ENCODE measurements at places on chromosomes 3 and 15. TPM values are rescaled to one million over a fixed set of nuclear protein-coding genes. Genes with fewer than 3 reads are reported as not detected.

The AGBL1 gene
- not detected for total RNA-seq

The ISLR gene
- 157 TPM for total RNA-seq

The TRPC1 gene
- total RNA-seq = 31.4 TPM

The CMTM8 gene
- not detected for total RNA-seq

The ESYT3 gene
- 0.28 TPM for total RNA-seq

The PCOLCE2 gene
- 60.7 TPM for total RNA-seq

The SEC62 gene
- 98.1 TPM for total RNA-seq

The ZNF620 gene
- total RNA-seq = 0.85 TPM

The TNFSF10 gene
- 5.4 TPM for total RNA-seq

The SPTSSB gene
- total RNA-seq = not detected

The NDUFB5 gene
- total RNA-seq = 182 TPM

The GHRL gene
- total RNA-seq = not detected

The DCBLD2 gene
- 78.8 TPM for total RNA-seq

The SIDT1 gene
- total RNA-seq = under 0.01 TPM

The NUP210 gene
- total RNA-seq = not detected

The GPR171 gene
- total RNA-seq = not detected

The TM6SF1 gene
- 0.55 TPM for total RNA-seq

The TRH gene
- total RNA-seq = not detected

The STAC gene
- 3.8 TPM for total RNA-seq

The ZNF662 gene
- total RNA-seq = 1.0 TPM

The IL20RB gene
- 2.7 TPM for total RNA-seq

The KCNMB3 gene
- total RNA-seq = 1.1 TPM

The RYK gene
- total RNA-seq = 85.5 TPM

The CX3CR1 gene
- total RNA-seq = not detected

The SGO1 gene
- total RNA-seq = 0.57 TPM

The MTHFS gene
- total RNA-seq = 19.1 TPM

The C3orf49 gene
- total RNA-seq = not detected

The CALML4 gene
- total RNA-seq = 1.1 TPM

The XRN1 gene
- 47.5 TPM for total RNA-seq

The CDHR4 gene
- under 0.01 TPM for total RNA-seq

The CRYGS gene
- 0.43 TPM for total RNA-seq

The IQCF5 gene
- not detected for total RNA-seq

The PRR20G gene
- total RNA-seq = not detected

The GHSR gene
- total RNA-seq = not detected

The ALS2CL gene
- total RNA-seq = 1.2 TPM

The MEX3B gene
- 6.1 TPM for total RNA-seq

The MESP1 gene
- 0.28 TPM for total RNA-seq

The FOXL2NB gene
- under 0.01 TPM for total RNA-seq

The GOLGA8M gene
- 0.92 TPM for total RNA-seq

The PARP15 gene
- total RNA-seq = 0.14 TPM

The CTXN2 gene
- not detected for total RNA-seq

The GPR149 gene
- not detected for total RNA-seq

The LCTL gene
- total RNA-seq = 0.28 TPM

The HTR3E gene
- not detected for total RNA-seq

The SV2B gene
- total RNA-seq = under 0.01 TPM

The NANOGP8 gene
- total RNA-seq = not detected

The CKMT1A gene
- 0.18 TPM for total RNA-seq

The CCDC50 gene
- 88.1 TPM for total RNA-seq

The ERC2 gene
- total RNA-seq = not detected

The DNASE1L3 gene
- 0.18 TPM for total RNA-seq

The NPAP1 gene
- total RNA-seq = not detected

The STRC gene
- not detected for total RNA-seq

The KIF15 gene
- total RNA-seq = 1.8 TPM

The NR2E3 gene
- 0.14 TPM for total RNA-seq

The TTC23 gene
- 26.5 TPM for total RNA-seq

Data from smooth muscle cell of bladder (primary cell).